ENCODE measurements at places on chromosomes 1 and 21.

GRCh38 chr1:245873068-245873467, 634.0 kb downstream of the SMYD3 start:
- no peak overlapping the region for H3K27ac ChIP-seq
- H3K4me3 ChIP-seq, result no peak overlapping the region
- peaks cover 35% of the 10 kb centered on the region for H3K4me1 ChIP-seq
- no peak for DNase-seq
- H3K27me3 ChIP-seq, result no peaks in the 10 kb centered on the region

GRCh38 chr1:40389871-40390560, 16.5 kb downstream of the SMAP2 start:
- H3K27ac ChIP-seq, result peak overlapping the region; percentile 88
- DNase-seq, result peak; percentile 53
- no peak overlapping the region for H3K4me3 ChIP-seq
- peaks cover 6% of the 10 kb centered on the region for H3K36me3 ChIP-seq
- H3K27me3 ChIP-seq, result no peaks in the 10 kb centered on the region

GRCh38 chr1:172360511-172360910, 60.0 kb upstream of the C1orf105 start:
- H3K27ac ChIP-seq, result peak overlapping the region; percentile 91
- DNase-seq, result no peak
- H3K27me3 ChIP-seq, result no peaks in the 10 kb centered on the region
- peaks cover 27% of the 10 kb centered on the region for H3K4me1 ChIP-seq
- no peak overlapping the region for H3K4me3 ChIP-seq

DNA sequence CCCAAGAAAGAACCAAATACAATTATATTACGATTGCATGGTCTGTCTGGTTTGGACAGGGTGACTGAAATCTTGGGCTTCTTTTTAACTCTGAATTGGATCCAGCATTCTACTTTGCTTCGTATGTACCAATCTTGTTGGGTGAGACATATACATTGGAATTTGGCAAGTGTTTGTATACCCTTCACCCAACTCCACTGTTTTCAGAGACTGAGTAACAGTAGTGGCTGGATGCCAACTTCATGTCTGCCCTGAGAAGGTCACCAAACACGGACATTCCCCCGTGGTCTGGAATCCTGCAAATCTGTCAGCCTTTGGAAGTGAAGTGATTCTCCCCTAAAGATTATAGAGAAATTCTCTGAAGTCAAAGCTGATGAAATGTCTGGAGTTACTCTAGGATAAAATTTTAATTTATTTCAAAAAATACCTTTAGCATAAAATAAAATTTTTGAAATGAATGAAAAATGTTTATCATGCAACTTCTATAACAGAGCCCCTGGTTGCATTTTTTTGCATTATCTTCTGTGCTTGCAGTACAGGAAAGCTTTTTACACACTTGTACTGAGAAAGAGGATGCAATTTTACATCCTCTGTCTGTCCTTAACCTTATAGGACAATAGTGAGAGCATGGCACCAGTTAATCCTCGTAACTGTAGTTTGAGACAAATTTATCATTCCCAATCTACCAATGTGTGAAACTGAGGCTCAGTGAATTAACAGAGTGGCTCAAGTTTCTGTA, 201.8 kb downstream of the DISC1 start:
- no peak overlapping the region for H3K4me3 ChIP-seq
- no peak overlapping the region for H3K27ac ChIP-seq
- peak; percentile 71 for DNase-seq
- no peaks in the 10 kb centered on the region for H3K27me3 ChIP-seq
- H3K36me3 ChIP-seq, result no peaks in the 10 kb centered on the region
- peaks cover 9% of the 10 kb centered on the region for H3K4me1 ChIP-seq

Measured in stomach (tissue), 19 donors.